D721Med (cell line): ENCODE measurements at places on chromosomes 7 and 10.

DNA sequence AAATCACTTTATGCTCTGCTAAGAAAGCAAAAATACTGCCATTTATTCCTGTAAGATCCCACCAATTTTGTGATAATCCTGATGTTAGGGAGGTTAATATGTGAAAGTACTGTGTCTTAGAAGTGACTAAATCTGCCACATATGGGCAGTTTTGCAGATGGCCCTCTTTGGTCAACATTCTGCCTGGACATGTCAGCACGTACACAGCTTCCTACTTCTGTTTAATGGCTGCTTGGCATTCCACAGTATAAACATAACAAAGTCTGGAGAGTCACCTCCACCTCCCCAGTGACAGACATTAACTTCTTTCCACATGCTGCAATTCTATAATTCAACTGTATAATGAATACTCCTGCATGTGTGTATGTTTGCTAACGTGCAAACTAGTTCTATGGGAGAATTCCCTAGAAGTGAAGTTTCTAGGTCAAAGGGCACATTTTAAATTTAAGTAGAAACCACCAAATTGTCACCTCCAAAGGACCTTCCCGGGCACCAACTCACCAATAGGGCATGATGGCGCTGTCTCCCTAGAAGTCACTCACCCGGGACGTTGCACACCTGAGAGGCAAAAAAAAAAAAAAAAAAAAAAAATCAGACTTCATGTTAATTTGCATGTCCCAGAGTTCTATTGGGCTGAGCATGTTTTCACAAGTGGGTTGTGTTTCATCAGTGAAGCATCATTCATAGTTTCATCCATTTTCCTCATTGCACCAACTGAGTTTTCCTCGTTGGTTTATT, 38.9 kb downstream of the MKI67 start:
- DNase-seq: no peak

- no peak for DNase-seq
These were observed 411.1 kb downstream of the GFRA1 start for GRCh38 chr10:115861864-115862263.

DNA sequence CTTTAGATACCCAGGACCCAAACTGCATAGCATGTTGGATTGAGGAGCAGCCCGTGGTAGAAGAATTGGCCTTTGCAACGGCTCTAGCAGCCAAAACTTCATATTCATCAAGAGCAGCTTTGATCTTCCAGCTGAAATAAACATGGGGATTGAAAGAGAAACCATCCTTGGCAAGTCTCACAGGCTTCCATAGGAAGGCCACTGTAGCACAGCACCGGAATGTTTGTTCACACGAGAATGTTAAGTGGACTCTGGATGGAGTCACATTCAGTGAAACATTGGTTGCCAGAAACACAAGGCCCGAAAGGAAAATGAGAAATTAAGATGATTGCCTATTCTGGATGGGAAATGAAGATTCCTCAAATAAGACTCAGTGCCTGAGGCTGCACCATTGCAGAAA, 97.4 kb downstream of the RAB18 start:
- no peak for DNase-seq

DNA sequence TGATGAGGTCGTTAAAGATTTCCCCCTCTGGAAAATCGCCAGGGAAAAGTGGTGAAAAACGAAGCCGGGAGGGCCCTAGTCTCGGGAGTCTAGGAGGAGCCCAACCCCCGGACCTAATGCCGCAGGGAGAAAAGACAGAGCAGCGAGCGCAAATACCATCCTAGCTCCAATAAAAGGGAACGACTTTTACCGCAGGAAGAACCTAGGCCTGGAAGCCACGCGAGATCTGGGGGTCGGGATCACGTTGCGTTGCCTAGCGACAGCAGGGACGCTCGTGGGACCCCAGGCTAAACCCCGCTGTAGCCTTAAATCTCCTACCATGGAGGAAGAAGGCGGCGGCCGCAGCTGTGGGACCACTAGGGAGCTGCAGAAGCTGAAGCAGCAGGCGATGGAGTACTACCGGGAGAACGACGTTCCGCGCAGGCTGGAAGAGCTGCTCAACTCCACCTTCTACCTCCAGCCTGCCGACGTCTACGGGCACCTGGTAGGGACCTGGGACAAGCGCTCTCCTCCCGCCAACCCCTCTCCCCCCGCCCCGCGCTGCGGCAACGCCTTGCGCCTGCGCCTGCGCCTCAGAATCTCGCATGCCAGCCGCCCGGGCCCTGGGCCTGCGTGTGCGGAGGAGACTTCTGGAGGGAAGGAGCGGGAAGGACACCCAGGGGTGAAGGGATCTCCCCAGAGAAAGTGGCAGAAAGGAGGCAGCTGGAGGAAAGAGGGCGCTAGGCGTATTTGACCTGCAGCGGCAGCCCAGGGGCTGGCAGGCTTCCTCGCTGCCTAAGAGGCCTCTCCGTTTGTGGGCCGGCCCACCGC, at the start of gene ENO4:
TSS of gene ENO4 (plus strand) at position 252 of the 810 bp plus-strand sequence. CDS start at position 320, 68 bp downstream.
- DNase-seq: peak; percentile 29

GRCh38 chr10:97117372-97117771, 68.4 kb downstream of the SLIT1 start:
- no peak for DNase-seq

GRCh38 chr7:150502519-150502918, 12.2 kb upstream of the GIMAP7 start:
- no peak for DNase-seq

DNA sequence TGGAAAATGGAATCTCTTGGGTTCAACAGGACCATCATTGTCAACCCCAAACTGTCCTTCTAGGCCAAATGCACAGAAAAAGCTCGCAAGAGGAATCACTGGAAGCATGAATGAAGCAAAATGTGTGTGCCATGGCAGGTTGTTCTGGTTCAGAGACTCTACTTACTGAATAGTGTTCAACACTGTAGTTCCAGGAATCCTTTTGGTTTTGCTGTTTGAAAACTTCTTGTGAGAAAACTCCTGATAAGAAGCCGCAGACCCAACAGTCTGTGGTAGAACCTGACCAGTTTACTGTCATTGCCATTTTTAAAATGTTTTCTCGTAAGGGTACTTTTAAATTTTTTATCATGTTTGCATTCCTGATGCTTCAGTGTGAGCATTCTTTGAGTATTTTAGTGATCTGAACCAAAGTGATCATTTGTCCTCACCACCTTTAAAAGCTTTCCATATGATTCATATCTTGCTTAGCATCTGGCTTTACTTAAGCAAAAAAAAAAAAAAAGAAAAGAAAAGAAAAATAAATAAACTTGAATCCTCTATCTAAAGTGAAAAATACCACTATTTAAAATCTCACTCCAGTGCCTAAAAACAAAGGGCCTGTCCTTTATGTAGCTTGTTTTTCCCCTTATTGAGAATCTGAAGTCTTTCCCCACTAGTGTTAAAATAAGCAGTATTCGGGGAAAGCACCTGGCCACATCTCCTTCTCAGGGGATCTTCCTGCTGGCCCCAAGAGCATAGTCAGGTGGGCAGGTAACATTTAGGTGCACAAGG, 92.4 kb downstream of the WNT2 start:
- DNase-seq: no peak

DNA sequence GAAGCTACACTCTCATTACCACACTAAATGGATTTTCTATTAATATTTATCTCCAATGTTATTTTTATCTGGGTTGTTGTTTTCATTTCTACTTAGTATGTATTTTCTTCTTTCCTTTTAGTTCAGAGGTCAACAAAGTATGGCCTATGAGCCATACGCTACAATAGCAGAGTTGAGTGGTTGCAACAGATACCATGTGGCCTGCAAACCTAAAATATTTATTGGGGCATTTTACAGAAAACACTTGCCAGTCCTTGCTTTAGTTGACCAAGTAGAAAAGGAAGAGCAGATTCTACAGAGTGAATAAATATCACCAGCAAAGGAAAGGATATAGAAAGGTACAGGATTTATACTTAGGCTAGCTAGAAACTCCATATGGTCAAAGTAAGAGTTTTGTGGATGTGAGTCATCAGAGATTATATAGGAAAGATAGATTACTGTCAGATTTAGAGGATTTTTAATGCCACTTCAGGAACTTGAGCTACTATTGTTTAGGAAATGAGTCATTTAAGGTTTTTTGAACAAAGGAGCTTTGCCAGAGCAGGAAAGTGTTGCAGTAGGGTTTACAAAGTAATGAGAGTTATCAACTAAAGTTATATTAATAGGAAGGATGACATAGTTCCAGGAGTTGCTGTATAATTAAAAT, 323.3 kb upstream of the KAT6B start:
- DNase-seq: no peak

DNA sequence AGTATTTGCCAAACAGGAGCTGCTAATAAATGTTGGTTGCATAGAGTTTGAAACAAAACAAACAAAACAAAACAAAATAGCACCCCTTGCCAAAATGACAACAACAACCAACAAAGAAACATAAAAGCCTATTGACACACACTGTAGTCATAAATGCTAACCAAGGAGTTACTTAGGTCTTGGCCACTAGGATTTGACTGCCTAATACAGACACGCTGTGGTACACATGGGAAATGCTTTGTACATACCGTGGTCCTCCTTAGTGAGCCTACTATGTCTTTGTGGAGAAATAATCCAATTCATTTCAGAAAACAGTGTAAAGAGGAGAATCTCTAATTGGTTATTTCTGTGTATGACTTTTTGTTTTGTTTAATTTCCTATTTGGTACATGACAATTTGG, 53.2 kb upstream of the MTPN start:
- no peak for DNase-seq

DNA sequence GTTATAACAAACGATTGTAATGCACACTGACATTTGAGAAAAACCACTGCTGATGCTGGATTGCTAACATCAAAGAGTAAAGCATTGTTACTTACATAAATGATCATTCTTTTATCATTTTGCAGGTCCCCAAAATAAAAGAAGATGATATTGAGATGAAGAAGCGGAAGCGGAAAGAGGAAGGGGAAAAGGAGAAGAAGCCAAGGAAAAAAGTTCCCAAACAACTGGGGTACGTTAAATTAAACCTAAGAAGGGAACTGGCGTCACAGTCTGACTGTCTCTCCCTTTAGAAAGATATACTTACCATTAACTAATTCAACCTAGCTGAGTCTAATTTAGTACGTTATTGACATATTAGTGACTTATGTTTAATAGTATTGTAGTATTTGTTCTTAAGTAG, 28.1 kb downstream of the UBN2 start:
- no peak for DNase-seq

DNA sequence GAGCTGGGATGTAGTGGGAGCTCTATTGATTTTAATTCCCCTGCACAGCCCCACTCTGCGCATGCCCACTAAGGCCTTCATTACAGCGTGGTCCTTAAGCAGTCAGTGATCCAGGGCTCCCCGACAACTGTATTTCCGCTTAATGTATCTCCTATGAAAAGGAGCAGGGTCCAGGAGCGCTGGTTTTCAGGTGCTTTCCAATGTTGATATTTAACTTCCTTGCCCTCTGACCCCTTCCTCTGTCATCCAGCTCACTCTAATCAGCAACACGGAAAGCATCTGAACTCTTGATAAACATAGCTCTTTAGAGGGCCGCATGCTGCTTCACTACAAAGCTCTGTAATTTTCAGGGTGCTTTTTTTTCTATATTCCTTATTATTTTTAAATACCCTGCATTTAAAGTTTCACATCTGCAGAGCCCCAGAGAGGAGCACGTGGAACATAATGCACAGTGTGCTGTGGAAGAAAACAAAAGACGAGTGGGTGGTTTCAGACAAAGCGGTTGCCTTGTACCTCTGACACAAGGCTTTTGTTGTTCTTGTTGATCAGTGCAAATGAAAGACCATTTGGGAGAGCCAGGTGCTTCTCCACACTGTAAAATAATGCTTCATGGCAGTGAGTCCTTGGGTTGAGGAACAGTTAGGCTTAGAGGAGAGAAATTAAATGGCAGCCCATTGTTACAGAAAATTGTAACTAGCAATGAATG, 465.9 kb upstream of the CELF2 start:
- no peak for DNase-seq

- DNase-seq: no peak
These were observed 579 bp downstream of the IDI1 start for GRCh38 chr10:1048349-1048731.

DNA sequence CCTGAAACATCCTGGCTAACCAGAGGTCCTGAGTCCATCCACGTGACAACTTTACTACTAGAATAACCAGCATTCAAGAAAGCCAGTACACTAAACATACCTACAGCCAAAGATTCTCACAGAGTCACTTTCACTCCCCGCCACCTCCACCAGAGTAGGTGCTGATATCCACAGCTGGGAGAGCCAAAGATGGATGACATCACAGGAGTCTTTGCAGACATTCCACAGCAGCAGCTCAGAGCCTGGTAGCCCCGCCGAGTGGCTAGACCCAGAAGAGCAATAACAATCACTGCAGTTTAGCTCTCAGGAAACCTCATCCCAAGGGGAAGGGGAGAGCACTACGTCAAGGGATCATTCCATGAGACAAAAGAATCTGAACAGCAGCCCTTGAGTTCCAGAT, 13.5 kb upstream of the ADAM22 start:
- no peak for DNase-seq

- DNase-seq: no peak
These were observed 221.1 kb downstream of the SEMA3E start for GRCh38 chr7:83427884-83428283.

DNA sequence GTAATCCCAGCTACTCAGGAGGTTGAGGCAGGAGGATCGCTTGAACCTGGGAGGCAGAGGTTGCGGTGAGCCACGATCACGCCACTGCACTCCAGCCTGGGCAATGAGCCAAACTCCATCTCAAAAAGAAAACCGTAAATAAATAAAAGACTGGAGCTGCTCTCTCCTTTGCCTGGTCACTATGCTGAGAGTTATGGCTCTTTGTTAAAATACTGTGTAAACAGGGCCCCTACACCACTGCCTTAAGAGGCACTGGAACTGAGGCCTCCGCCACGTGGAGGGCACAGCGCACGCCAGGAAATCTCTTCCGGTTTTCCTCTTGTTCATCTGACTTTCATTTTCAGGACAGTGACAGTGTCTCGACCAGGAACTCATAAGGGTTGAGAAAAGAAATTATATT, 123.3 kb downstream of the PAXIP1 start:
- no peak for DNase-seq

GRCh38 chr7:81383846-81384245, 386.0 kb downstream of the HGF start:
- DNase-seq: no peak

DNA sequence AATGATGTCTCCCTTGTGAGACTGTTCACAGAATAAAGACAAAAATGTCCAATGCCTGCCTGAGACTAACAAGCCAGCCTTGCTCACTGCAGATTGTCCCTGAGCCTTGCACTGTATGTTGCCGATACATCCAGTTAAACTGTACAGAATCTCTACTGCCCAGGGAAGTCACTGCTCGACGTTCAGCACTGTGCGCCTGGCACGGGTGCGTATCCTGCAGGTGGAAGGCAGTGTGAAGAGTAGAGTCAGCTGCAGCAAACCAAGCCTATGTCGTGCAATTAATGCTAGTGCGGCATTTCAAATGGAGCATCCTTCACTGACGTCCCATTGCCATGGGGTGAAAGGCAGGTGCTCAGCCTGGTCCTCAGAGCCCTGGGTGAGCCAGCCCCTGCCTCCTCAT, 132.9 kb downstream of the TNS3 start:
- DNase-seq: no peak

GRCh38 chr10:10911471-10911921, 106.2 kb upstream of the CELF2 start:
- DNase-seq: no peak

DNA sequence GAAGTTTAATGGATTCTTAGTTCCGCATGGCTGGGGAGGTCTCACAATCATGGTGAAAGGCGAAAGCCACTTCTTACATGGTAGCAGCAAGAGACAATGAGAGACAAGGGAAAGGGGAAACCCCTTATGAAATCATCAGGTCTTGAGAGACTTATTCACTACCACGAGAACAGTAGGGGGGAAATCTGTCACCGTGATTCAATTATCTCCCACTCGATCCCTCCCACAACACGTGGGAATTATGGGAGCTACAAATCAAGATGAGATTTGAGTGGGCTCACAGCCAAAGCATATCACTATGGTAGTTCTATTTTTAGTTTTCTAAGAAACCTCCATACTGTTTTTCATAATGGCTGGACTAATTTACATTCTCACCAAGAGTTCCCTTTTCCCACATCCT, 36.7 kb downstream of the SPAM1 start:
- no peak for DNase-seq
